Right forelimb (tissue), 1 donor: ENCODE measurements at places on chromosomes 2 and 18.

DNA sequence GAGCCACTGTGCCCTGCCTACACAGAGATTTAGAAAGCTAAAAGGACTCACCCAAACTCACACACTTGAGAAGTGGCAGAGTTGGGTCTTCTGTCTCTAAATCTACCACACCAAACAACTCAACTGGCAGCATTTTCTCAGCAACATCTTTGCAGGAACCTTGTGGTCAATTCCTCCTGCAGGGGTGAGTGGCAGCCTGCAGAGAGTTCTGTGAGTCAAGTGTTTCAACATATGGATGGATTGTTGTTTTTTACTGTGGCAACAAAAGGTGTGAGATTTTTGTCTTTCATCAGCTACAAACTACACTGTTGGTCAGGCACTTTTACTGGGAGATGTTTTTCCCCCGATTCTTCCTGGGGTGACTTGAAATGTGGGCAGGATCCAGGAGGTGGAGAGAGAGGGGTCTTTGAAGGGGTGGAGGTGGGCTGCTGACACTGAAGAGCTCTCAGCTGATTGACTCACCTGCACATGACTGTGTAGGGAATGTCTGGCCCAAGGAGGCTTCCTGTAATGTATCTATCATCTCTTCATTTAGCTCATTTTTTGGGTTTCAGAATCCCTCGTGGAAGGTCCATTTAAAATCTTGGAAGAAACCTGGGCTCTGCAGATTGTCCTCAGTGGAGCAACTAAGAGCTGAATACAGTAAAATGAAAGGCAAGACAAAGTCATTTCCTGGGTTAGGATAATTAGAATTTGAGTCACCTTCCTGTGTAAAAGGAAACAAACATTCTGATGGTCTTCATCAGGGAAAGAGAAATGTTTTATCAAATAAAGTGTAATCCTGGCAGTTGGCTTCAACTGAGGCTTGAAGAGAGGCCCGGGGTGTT, 98.6 kb downstream of the MSH2 start:
- no peak for DNase-seq

GRCh38 chr2:231676243-231676642, 32.1 kb upstream of the PTMA start:
- DNase-seq: no peak

DNA sequence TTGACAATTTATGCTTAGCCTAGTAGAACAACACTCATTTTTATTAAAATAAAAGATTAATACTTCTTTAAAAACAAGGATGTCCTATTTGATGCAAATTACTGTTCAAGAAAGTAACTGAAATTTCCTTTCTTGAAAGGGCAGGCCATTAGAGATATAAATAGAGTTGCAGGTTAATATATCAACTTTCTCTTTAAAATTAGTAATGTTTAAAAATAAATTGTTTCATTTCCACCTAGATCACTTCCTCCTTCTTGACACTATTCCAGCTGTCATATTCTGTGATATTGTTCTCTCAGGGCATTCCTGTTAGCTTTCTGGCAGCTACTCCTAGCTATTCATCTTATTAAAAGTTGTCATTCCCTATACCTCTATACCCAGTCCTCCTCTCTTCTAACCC, 357.9 kb upstream of the NRP2 start:
- DNase-seq: no peak

DNA sequence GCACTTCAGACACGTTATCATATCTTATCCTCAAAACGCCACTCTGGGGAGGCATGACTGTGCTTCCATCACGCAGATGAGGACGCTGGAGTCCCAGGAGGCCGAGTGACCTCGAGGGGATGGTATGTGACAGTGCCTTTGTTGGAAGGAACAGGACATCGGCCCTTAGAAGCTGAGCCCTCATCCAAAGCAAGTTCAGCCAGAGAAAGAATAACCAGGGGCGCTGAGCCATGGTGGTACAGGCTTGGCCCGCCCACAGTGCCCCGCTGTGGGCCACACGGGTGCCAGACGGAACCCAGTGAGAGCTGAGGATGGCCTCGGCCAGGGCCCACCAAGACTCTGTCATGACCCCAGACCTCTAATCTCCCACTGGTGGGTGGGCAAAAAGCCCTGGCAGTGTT, 31.3 kb downstream of the HS1BP3 start:
- DNase-seq: no peak

GRCh38 chr2:29192526-29192925, 77.3 kb downstream of the CLIP4 start:
- no peak for DNase-seq

DNA sequence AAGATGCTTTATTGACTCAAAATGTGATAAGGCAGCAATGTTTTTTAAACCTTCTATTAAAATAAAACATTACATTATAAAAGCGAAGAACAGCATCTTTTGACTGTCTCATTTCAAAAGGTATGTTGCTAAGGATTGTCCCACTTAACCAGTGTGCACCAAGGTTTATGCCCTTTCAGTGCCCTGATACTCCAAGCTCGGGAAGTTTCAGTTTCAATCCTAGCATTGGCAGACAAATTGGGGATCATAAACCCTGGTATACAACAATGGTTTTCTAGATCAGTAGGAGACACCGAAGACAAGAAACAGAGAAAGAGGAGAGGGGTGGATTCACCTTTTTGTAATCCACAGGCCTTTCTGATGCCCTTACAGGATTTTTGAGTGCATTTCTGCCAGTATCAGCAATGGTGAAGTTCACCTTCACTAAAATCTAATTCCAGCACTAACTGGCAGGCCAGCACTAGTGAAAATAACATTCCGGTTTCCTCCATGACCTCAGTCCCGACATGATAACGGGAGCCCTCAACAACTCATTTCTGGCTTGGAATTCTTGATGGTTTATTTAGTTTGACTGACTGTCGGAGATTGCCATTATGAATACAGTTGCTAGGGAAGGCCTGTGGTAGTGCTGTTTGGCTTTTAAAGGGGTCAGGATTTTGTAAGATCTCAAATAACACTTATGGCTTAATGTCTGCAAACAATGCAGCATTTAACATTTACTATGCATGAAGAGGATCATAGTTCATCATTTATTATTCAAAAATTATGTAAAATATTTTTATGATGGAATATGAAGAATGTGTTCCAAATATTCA, 33.3 kb upstream of the FIGN start:
- DNase-seq: no peak

DNA sequence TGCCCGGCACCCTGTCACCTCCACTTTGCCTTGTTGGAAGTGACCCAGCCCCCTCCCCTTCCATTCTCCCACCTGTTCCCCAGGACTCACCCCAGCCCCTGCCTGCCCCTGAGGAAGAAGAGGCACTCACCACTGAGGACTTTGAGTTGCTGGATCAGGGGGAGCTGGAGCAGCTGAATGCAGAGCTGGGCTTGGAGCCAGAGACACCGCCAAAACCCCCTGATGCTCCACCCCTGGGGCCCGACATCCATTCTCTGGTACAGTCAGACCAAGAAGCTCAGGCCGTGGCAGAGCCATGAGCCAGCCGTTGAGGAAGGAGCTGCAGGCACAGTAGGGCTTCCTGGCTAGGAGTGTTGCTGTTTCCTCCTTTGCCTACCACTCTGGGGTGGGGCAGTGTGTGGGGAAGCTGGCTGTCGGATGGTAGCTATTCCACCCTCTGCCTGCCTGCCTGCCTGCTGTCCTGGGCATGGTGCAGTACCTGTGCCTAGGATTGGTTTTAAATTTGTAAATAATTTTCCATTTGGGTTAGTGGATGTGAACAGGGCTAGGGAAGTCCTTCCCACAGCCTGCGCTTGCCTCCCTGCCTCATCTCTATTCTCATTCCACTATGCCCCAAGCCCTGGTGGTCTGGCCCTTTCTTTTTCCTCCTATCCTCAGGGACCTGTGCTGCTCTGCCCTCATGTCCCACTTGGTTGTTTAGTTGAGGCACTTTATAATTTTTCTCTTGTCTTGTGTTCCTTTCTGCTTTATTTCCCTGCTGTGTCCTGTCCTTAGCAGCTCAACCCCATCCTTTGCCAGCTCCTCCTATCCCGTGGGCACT, 4.5 kb downstream of the RETREG2 start:
- no peak for DNase-seq

DNA sequence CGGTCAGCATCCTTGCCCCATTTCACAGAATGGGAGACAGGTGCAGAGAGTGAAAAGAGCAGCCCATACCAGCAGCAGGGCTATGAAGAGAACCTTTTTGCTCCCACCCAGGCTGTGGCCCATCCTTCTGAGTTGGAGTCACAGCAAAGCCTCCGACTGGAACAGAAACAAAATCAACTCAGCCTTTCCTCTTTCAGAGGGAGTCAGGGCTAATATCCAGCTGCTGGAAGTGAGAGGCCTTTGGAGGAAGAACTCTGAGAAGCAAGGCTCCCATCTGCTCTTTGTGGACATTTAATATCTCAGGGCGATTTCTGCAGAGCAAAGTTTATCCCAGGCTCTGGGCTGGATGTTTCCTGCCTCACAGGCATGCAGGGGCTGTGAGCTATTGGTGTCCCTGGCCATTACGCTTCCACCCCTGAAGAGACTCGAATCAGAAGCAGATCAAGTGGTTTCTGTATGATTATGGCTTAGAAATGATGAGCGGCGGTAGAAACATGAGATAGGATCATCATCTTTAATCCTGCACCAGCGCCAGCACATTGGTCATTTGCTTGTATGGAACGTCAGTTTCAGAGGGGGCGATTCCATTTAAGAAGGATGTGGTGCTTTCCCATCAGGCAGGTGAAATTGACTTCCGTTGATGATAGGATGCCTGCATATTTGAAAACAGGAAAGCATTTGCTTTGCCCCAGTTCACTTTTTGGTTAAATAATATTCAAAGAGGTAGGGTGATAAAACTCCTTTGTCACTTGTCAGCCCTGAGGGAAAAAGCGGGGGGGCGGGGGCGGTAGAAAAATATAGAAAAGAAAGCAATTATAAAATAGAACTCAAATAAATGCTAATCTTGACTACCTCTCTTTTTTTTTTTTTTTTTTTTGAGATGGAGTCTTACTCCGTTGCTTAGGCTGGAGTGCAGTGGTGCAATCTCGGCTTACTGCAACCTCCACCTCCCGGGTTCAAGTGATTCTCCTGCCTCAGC, 152.4 kb downstream of the LRRC30 start:
- no peak for DNase-seq

- no peak for DNase-seq
Observed at GRCh38 chr2:150442484-150442883, 45.0 kb downstream of the RND3 start.

- no peak for DNase-seq
Observed at GRCh38 chr2:124797049-124797448, 772.0 kb downstream of the CNTNAP5 start.
